Transverse colon (tissue), 4 donors: ENCODE measurements at places on chromosomes 4 and X. TPM values are rescaled to one million over a fixed set of nuclear protein-coding genes. Genes with fewer than 3 reads are reported as not detected.

RAB33A gene
- total RNA-seq, result 6.2 TPM

SEC31A gene
- 152 TPM for total RNA-seq

VCX gene
- not detected for total RNA-seq

SPANXB1 gene
- not detected for total RNA-seq

ADH1C gene
- total RNA-seq, result 28.1 TPM

TMPRSS11D gene
- total RNA-seq, result not detected

FAM3A gene
- 112 TPM for total RNA-seq

PCDH18 gene
- 27.1 TPM for total RNA-seq
